ENCODE measurements at places on chromosomes 1 and 21.

- no peak for DNase-seq
Observed at GRCh38 chr1:218783131-218783530, 390.5 kb upstream of the LYPLAL1 start.

GRCh38 chr1:213003256-213003655 lies 12.4 kb downstream of the ANGEL2 start:
- DNase-seq, result no peak

- DNase-seq, result no peak
Observed at GRCh38 chr1:1358433-1359271, at the start of gene MXRA8. TSS of gene MXRA8 (minus strand) at chr1:1358555. CDS start at chr1:1358504, 51 bp downstream.

DNA sequence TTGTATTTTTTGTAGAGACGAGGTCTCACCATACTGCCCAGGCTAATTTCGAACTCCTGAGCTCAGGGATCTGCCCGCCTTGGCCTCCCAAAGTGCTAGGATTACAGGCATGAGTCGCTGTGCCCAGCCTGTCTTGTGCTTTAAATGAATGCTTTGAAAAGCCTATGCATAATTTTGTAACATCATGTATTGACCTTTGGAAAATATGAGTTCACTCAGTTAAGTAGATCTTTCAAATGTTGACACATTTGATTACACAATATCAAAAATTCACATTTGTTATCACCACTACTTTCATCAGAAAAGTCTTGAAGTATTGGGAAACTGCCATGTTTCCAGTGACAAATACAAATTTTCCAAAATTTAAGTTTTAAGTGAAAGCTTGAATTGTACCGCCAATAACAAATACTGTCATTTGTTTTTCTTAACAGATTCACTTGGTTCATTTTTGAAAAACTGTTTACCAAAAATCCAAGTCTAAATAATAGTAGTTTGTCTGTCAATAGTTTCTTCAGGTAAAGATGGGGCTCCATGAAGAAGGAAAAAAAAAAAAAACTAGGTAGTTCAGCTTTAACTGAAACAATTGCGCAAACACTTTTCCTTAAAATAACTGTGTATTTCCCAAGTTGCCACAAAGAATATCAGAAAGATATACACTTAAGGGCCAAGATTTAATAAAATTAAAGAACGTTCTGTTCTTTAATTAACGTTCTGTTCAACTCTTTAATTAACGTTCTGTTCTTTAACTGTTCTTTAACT lies 233.2 kb upstream of the NR5A2 start:
- no peak for DNase-seq

- no peak for DNase-seq
Observed at GRCh38 chr1:209389258-209389657, 194.3 kb upstream of the CAMK1G start.

DNA sequence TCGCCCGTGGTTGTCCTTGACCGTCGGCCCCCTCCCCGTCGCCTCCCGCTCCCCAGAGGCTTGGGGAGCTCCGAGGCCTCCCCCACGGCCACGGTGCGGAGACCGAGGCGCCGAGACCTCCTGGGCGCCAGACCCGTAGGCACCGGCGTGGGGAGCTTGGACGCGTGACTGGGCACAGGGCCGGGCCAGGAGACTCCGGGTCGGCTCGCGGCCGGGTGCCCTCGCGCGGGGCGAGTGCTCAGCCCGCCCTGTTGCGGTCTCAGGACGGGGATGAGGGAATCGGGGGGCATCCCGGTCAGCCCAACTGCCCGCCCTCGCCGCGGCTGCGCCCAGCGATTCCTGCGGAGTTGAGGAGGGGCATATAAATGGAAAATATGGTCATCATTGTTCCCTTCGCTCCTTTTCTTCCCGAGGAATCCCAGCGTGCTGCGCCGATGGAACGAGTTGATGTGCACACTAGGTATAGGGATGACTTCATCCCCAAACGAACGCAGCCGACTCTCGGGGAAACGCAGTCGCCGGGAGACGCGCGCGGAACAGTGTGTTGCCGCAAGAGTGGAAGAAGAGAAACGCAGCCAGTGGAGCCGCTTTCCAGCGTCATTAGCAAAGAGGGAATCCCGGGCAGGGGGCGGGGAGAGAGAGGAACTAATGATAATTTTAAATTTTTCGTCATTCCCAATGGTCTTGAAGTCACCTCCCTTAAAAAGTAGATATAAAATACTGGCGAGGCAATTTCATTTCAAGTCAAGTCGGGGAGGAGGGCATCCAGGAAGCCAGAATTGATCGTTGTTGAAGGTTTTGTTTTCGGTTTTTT lies 747 bp upstream of the ENAH start:
- no peak for DNase-seq
